Caudate nucleus (tissue), 63 donors: ENCODE measurements at places on chromosomes 5 and 9.

DNA sequence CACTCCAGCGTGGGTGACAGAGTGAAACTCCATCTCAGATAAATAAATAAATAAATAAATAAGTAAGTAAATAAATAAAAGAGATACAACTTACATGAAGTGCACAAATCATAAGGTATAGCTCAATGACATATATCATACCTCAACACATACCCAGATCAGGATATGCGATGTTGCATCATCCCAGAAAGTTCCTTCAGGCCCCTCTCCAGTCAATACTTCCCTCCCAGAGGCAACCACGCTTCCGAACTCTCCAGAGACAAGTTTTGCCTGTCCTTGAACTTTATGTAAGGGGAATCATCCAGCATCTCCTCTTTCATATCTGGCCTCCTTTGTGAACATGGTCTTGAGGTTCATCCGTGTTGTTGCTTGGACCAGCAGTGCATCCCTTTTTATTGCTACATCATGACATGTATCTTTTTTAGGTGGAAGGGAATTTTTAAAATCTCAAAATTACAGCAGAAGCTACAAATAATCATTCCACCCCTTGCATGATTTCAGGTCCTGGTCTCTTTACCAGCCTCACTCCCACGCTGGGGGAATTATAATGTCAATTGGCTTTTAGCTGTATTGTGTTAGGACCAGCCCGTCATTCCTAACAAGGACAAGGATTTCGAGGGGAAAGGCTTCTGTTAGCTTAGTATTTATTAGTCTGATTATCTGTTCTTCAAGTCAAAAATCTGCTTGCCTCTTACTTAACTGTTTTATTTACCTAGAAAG, 32.9 kb upstream of the AOPEP start:
- no peak for DNase-seq

- DNase-seq = no peak
Observed at GRCh38 chr9:115010874-115011273, 80.5 kb upstream of the TNFSF8 start.

- DNase-seq = no peak
Observed at GRCh38 chr9:98189412-98189811, 3.0 kb downstream of the CORO2A start.

- DNase-seq = no peak
Observed at GRCh38 chr5:66529182-66529581, 67.0 kb upstream of the MAST4 start.

DNA sequence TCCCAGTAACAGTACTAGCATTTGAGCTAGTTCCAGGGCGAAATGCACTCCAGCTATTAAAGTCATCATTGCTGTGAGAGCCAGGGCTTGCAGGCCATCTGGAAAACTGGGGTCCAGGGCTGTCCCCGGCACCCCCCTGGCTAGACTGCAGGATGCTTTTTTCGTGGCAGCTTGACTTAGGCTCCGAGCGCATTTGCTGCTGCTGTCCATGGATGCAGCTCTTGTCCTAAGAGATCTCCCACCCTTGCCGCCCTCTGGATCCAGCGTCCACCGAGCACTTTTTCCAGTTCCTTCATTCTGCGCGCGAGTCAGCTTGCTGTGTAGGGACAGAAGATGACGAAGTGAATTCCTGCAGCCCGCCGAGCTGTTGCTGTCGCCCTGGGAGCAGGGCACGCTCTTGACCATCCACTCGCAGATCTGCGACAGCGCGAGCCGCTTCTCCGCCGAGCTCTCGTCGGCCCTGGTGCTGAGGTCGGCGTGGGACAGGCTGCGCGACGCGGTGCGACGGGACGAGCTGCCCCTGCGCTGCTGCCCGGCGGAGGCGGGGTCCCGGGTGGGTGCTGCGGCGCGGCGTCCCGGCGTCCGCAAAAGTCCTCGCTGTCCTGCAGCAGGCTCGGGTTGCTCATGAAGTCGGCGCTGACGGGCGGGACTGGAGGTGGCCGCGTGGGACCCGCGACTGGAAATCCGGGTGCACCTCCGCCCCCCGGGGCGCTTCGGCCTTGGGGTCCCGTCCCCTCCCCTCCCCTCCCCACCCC, 30.7 kb downstream of the OR2V1 start:
- DNase-seq = no peak
